Small intestine (tissue), 16 donors: ENCODE measurements at places on chromosomes 4 and X.

DNA sequence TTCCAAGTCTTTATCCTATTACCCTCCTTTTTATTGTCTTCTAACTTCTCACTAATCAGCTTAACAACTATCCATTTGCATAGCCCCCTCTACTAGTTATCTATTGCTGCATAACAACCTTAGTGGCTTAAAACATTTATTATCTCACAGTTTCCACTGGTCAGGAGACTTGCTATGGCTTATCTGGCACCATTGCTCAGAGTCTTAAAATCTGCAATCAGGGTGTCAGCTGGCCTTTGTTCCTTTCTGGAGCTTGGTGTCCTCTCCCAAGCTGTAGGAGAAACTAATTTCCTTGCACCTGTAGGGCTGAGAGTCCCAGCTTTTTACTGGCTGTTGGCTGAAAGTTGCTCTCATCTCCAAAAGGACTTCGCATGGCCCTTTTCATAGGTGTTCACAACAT lies 137.0 kb upstream of the SMIM31 start:
- DNase-seq, result no peak

GRCh38 chrX:10603612-10604011 lies 16.8 kb downstream of the MID1 start:
- DNase-seq, result no peak

- DNase-seq, result peak; percentile 52
These were observed 580 bp upstream of the MMGT1 start for GRCh38 chrX:135974279-135974856.

GRCh38 chrX:107154787-107155620 lies 36.4 kb upstream of the RBM41 start:
- peak; percentile 2 for DNase-seq

GRCh38 chrX:116694046-116694445 lies 231.3 kb upstream of the CT83 start:
- DNase-seq, result no peak
